ENCODE measurements at places on chromosomes 2 and 18.

GRCh38 chr2:178954049-178954448 is 95.9 kb downstream of the CCDC141 start:
- no peak for DNase-seq

DNA sequence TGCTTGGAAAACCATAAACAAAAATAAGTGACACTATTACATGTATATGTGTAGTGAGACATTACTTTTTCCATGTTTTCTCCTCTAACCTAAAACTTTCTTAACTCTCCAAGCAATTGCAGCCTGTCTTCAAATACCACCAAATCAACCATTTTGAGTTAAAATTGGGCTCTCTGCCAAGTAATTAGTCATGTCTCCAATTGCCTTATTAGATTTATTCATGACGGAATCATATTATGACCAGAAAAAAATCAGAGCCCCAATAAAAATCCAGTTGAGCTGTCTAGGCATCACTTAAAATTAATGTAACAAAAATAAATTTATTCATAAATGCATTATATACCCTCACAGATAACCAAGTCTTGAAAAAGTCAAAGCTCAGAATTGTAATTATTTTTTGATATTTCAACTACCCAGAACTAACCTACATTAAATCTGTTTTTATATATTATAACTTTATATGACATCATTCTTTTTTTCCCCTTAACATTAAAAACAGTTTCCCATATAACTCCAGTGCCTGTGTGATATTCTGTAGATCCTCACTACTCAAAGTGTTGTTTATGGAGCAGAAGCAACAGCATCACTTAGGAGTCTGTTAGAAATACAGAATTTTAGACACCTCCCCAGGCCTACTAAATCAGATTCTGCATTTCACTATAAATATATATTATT is 157.0 kb downstream of the ERBB4 start:
- no peak for DNase-seq

- DNase-seq = no peak
Observed at GRCh38 chr18:8758466-8758865, 53.1 kb downstream of the MTCL1 start.

DNA sequence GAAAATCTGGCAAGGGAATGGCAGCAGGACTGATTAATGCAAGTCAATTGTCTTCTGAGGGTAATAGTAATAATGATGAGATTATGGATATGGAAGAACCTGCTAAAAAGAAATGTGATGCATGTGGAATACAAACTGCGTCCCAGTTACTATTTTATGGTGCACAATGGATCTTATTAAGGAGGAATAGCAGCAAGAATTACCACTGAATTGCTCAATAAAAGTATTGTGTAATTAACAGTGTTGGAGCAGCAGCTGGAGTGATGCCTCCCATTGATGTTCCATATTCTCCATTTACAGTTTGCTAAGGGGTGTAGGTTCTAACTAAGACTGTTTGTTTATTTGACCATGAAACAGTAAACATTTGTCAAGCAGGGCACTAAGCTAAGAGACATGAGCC is 167.9 kb downstream of the HRH4 start:
- no peak for DNase-seq

DNA sequence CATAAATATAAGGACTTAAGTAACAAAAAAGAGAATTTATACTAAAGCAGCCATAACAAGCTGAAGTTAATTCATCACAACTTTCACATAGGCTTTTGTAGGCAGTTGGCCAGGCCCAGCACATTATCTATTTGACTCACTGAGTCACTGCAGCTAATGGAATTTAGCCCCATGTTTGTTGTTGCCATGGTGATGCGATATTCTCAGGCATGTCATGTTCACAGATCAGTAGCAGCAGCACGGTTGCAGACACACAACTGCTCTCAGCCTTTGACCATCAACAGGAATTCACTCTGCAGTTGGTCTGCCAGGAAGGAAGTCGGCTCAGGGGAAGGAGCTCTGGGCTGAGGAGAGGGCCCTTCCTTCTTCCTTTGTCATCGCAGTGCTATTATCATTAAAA is 639.8 kb downstream of the TMEM182 start:
- DNase-seq = peak; percentile 35

- DNase-seq = no peak
Observed at GRCh38 chr2:73101626-73102256, 11.0 kb downstream of the RAB11FIP5 start.

All from NCI-H460 (cell line).